Thymus (tissue), 14 donors: ENCODE measurements at places on chromosomes 11 and 22. TPM values are rescaled to one million over a fixed set of nuclear protein-coding genes. Genes with fewer than 3 reads are reported as not detected.

- no peak for DNase-seq
Measured at GRCh38 chr11:1437500-1437899, 47.8 kb downstream of the BRSK2 start.

GRCh38 chr11:44456544-44457300, 108.7 kb upstream of the CD82 start:
- no peak for DNase-seq

GRCh38 chr11:94017446-94017845, 3.7 kb upstream of the HEPHL1 start:
- DNase-seq, result no peak

DNA sequence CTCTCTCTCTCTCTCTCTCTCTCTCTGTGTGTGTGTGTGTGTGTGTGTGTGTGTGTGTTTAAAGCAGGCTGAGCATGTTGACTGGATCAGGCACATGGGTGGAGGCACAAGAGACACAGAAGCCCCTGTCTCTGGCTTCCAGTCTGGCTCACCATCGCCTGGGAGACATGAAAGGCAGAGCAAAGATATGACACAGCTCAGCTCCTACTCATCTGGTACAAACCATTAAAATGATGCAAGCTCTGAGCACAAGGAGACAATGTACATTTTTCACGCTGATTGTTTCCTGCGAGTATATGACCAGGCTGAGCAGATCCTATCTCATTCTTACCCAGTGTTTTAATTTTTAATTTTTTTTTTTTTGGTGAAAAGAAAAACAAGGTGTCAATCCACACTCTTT, 9.5 kb downstream of the SLC6A5 start:
- DNase-seq, result no peak

GRCh38 chr11:117851106-117851505, 25.4 kb downstream of the FXYD6 start:
- DNase-seq, result no peak

GRCh38 chr11:2775626-2776350, 76.0 kb upstream of the KCNQ1OT1 start:
- DNase-seq, result no peak

The DCDC1 gene
- total RNA-seq, result 0.28 TPM

The DDIAS gene
- 8.1 TPM for total RNA-seq

The P4HA3 gene
- 0.09 TPM for total RNA-seq

The DDX10 gene
- total RNA-seq, result 20.1 TPM

The APOBEC3B gene
- 6.8 TPM for total RNA-seq

The MUC6 gene
- total RNA-seq, result 0.19 TPM
